ENCODE measurements at places on chromosomes 16 and 17.
A peak's percentile ranks its signal among the peaks of the same experiment; 100 is the strongest.

DNA sequence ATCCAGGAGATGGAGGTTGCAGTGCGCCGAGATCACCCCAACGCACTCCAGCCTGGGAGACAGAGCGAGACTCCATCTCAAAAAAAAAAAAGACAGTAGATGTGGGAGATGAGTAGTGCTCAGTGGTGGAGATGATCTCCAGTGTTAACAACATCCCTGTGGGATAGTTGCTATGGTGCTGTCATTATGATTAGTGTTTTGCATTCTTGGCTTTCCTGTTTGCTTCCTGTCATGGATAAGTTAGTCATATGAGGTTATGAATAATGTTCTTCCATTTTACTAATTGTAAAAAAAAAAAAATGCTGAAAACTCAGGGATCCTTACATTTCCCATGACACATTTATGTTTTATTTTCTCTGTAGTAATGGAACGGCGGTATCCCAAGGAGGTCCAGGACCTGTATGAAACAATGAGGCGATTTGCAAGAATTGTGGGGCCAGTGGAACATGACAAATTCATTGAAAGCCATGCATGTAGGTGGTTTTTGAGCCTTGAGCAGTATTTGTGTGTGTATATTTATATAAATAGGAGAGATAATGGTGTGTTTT is 24.5 kb upstream of the DUSP14 start:
- peak; percentile 50 for DNase-seq

DNA sequence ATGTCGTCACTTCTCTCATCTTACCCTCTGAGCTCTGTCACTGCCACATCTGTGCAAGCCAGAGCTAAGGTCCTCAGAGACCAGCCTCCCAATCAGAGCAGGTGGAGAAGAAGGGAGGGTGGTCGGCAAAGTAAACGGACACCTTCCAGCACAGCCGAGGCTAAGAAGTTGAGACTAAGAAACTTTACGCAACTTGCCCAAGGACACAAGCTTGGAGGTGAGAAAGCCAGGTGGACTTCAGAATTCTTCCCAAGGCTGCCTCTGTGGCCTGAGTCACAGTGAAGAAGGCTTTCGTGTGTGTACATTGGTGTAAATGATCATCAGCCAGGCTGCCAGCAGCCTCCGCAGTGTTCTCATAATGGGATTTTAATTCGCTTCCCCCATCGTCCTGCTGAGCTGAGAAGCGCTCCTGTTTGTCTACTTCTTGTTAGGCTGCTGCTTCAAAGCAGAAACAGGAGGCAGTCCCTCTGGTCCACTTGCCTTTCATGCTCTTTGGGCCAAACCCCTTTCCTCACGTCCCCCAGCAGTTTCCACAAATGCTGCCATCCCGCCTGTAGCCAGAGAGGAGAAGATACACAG is 125.0 kb upstream of the RPL38 start:
- DNase-seq = no peak

DNA sequence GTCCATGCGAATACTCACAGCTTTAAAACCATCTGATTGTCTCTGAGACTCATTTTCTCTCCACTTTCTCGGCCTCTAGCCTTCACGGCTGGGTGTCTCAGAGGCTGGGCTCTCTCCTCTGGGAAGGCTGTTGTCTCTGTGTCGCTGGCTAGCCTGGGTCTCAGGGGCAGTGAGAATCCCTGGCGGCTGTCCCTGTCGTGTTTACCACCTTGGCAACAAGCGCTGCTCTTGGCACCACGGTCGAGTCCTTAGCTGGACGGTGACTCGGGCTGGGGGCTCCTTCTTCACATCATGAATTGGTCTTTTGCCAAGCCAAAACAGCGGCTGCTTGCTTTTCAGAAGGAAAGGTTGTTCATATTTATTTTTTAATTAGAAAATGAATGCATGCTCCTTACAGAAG is 81.1 kb downstream of the MSI2 start:
- no peak for DNase-seq

- DNase-seq = peak; percentile 3
These were observed 38.5 kb upstream of the NKD1 start for GRCh38 chr16:50509521-50510341.

- no peak for DNase-seq
These were observed 10.6 kb downstream of the CES1 start for GRCh38 chr16:55822280-55822810.

GRCh38 chr17:48905987-48906515 is 2.2 kb upstream of the UBE2Z start:
- DNase-seq = peak; percentile 65

DNA sequence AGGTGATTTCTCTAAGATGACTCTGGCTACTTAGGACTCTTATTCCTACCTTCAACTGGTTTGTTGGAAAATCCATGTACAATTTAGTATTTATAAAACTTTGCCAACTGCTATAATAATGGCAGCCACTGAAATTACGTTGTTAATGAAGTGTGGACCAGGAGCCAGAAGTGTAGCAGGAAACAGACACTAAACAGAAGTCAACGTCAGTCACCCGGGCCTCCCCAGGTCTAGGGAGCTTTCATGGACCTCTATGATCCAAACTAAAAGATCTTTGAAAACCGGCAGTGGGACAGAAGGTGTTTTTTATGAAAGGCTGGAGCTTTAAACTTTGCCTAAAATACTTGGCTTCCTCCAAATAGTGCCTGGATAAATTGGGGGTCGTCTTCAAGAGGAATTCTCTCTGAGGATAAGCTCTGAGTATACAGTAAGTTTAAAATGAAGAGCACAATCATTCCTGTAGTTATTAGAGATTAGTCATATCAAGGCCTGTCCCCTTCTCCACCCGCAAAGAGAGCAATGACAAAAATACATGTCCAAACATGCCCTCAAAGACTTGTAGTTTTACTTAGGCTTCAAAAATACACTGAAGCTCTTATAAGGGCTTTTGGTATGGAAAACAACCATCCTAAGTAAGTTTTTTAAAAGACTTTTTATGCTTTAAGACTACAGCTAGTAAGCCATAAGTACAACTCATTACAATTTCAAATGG is 34.6 kb downstream of the DCUN1D3 start:
- peak; percentile 69 for DNase-seq

DNA sequence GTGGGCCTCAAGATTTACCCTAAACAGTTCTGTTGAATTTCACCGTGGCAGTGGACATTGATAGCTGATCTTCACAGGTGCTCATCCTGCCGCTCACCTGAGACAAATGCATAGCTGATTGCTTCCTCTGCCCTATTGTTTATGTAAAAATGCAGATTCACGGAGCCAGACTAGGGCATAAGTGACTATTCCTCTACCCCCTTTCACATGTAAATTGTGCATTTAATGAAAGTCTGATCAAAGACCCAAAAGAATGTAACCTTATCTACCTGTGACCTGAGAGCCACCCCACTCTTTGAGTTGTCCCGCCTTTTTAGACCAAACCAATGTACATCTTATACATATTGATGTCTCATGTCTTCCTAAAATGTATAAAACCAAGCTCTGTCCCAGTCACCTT is 312.4 kb upstream of the CDH5 start:
- DNase-seq = no peak

GRCh38 chr17:44269535-44270240 is 1.8 kb upstream of the SLC4A1 start:
- no peak for DNase-seq

DNA sequence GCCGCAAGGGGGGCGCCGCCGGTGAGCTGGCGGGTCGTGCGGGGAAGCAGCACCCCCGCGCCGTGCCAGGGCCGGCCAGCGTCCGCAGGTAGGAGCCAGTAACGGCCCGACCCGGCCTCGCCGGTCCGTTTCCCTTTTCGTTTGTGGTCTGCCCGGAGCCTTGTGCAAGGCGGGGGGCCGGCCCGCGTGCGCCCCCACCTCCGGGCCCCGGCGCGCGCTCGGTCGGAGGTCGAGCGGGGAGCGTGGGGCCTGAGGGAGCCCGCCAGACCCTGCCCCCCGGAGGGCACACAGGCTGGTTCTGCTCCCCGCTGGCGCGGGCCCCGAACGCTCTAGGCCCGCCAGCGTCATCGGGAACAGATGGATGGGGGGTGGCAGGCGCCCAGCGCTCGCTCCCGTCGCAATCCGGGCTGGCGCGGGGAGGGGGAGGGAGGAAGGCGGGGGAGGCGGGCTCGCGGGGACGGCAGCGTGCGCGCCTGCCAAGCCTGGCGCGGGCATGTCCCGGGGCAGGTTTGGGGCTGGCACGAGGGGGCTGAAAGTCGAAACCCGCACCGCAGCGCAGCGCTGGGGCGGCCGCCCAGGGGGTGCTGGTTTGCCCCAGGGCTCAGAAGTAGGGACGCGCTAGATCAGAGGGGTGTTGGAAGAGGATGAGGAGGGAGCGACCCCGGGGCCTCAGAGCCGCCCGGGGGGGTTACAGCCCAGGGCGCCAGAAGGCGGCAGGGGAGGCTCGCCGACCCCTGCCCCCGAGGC is 1.5 kb upstream of the GSE1 start:
- peak; percentile 74 for DNase-seq
